Activated CD4-positive, alpha-beta T cell treated with anti-CD3 and anti-CD28 coated beads, Interleukin-2, amount 10 ng/mL, durations not matched to agents 7 days and 5 days (primary cell): ENCODE measurements at places on chromosomes 4 and X. TPM values are rescaled to one million over a fixed set of nuclear protein-coding genes. Genes with fewer than 3 reads are reported as not detected.

DNA sequence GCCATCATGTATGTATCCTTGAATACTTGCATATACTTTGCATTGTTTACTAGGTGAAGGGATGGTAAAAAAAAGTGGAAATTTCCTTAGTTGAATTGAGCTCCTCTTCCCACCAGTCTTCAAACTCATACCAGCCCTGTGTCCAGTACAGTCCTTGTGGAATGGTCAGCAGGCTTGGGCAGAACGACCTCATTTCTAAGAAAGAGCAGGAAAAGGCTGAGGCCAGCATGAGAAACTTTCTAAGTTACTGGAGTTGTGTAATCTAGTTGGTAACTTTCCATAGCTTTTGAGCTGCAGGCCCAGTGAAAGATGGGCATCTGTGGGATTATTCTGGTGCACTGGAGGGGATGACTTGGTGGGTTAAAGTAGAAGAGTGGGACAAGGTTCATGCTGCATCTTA lies 87.6 kb downstream of the DCUN1D4 start:
- no peak overlapping the region for H3K27ac ChIP-seq
- no peak overlapping the region for H3K4me3 ChIP-seq
- H3K27me3 ChIP-seq: no peaks in the 10 kb centered on the region
- H3K36me3 ChIP-seq: no peaks in the 10 kb centered on the region
- no peaks in the 10 kb centered on the region for H3K4me1 ChIP-seq
- DNase-seq: no peak

DNA sequence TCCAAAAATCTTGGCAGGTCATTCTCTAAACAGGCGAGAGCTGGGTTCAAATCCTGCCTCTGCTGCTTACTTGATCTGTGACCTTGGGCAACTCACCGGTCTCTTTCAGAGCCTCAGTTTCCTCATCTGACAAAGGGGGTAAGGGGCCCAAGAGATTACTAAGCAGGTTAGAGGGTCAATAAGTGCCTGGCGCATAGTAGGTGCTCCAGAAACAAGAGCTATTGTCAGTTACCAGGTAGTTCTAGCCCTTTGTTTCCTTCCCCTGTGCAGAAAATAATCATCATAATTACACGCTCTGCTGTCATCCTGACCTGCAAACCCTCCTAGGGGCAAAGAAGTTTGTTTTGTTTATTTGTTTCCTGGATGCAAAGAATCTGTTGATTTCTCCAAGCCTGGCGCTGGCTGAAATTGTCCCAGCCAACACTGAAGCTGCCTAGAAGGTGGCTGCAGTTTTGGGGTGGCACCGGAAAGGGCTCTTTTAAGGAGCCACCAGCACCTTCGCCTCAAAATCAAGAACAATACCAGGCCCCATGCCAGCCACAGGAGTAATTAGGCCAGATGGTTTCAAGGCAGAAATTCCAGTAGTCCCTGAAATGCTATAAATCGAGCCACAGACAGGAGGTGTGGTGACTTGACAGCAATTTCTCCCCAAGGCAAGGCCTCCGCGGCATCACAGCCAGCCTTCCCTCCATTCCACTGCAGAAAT lies 10.2 kb upstream of the KIAA0232 start:
- no peak overlapping the region for H3K4me3 ChIP-seq
- no peak for DNase-seq
- H3K27ac ChIP-seq: no peak overlapping the region
- H3K27me3 ChIP-seq: no peaks in the 10 kb centered on the region
- no peaks in the 10 kb centered on the region for H3K36me3 ChIP-seq
- peaks cover 18% of the 10 kb centered on the region for H3K4me1 ChIP-seq

- no peaks in the 10 kb centered on the region for H3K4me1 ChIP-seq
- H3K27me3 ChIP-seq: no peaks in the 10 kb centered on the region
- H3K27ac ChIP-seq: no peak overlapping the region
- no peak for DNase-seq
- no peaks in the 10 kb centered on the region for H3K36me3 ChIP-seq
These were observed 249.1 kb upstream of the INTU start for GRCh38 chr4:127383666-127384065.

DNA sequence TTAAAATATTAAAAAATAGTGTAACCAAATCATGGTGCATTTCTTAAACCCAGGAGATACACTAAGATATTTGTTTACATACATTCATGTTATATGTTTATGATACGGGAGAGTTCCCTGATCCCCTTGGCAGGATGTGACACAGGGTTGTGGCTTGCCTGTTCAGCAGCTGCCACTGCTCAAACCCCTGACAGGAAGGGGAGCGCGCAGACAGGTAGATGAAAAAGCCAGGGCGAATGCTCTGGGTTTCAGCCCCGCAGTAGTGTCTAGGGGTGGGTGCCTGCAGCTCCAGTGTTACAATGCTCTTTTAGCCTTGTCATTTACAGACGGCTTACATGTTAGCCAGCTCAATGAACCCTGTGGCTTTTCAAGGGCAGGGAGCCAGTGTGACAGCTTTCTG lies 1343.8 kb upstream of the IGFBP7 start:
- no peaks in the 10 kb centered on the region for H3K36me3 ChIP-seq
- no peak for DNase-seq

GRCh38 chr4:105683038-105683437 lies 25.5 kb downstream of the INTS12 start:
- no peak for DNase-seq
- no peak overlapping the region for H3K4me3 ChIP-seq

GLUD2 gene
- total RNA-seq: 0.27 TPM

TLR6 gene
- 3.5 TPM for total RNA-seq

GRCh38 chr4:159312236-159312635 lies 209.4 kb downstream of the RAPGEF2 start:
- no peak for DNase-seq
- no peaks in the 10 kb centered on the region for H3K27me3 ChIP-seq
- H3K4me1 ChIP-seq: no peaks in the 10 kb centered on the region
- H3K27ac ChIP-seq: no peak overlapping the region

DNA sequence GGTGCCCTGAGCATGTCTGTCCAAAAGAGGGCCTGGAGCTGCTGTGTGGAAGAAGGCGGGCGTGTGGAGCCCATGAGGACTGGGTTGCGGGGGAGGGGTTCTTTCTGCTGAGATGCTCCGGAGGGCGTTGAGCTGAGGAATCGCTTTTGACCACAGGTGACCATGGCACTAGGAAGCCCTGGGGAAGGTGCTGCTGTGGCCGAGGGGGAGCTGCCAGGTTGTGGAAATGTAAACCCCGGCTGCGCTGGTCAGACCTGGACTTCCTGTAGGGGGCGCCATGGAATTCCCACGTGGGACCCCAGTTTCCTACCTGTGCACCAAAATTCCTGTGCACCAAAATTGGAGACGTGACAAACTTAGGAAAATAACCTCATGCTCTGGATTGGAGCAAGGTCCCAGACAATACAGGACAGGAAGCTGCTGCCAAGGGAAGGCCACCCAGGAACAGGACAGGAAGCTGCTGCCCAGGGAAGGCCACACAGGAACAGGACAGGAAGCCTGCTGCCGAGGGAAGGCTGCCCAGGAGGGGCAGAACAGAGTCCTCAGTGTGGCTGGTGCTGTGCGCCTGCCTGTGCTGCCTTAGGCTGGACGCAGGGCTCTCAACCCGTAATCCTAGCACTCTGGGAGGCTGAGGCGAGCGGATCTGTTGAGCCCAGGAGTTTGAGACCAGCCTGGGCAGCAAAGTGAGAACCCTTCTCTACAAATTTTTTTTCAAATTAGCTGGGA lies 28.4 kb upstream of the UVSSA start:
- H3K27ac ChIP-seq: no peak overlapping the region
- no peaks in the 10 kb centered on the region for H3K27me3 ChIP-seq
- no peak overlapping the region for H3K4me3 ChIP-seq
- DNase-seq: no peak
- H3K36me3 ChIP-seq: peaks cover 48% of the 10 kb centered on the region
- H3K4me1 ChIP-seq: peaks cover 30% of the 10 kb centered on the region
